ENCODE measurements at places on chromosomes 12 and 14.
A peak's percentile ranks its signal among the peaks of the same experiment; 100 is the strongest.

DNA sequence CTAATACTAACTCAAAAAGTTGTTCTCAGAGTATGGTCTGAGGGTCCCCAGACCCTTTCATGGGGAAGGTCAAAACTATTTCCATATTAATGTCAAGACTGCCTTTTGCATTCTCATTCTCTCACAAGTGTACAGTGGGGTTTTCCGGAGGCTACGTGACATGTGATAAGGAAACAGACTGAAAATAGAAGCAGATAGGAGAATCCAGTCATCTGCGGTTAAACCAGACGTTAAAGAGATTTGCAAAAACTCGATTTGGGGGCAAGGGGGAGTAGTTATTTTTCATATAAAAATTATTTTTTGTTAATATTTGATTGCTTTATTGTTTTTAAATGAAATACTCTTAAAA, 1.0 kb upstream of the NAP1L1 start:
- DNase-seq, result peak; percentile 22

- no peak for DNase-seq
Observed at GRCh38 chr12:6533653-6533922, 729 bp upstream of the GAPDH start.

DNA sequence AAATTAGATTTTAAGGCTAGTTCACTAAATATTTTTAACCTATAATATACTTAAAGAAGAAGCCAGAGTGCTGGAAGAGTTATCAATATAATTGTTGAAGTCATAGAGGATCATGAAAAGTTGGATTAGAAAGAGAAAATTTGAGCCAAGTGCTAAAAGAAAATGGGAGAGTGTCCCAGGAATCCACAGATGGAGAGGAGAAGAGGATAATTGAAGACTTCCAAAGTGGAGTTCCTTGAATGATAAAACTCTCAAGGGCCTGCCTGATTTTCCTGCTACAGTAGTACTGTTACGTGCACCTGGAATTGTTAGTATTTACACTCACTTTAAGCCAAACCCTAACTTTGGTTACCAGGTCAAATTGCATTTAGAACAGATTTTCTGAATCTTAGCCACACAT, 113.2 kb downstream of the MSRB3 start:
- no peak for DNase-seq

- no peak for DNase-seq
Observed at GRCh38 chr14:69951263-69951662, 72.0 kb downstream of the SMOC1 start.

- no peak for DNase-seq
Observed at GRCh38 chr14:104215706-104216334, 77.4 kb downstream of the KIF26A start.

GRCh38 chr12:50142993-50143392, 24.2 kb downstream of the CERS5 start:
- DNase-seq, result no peak

DNA sequence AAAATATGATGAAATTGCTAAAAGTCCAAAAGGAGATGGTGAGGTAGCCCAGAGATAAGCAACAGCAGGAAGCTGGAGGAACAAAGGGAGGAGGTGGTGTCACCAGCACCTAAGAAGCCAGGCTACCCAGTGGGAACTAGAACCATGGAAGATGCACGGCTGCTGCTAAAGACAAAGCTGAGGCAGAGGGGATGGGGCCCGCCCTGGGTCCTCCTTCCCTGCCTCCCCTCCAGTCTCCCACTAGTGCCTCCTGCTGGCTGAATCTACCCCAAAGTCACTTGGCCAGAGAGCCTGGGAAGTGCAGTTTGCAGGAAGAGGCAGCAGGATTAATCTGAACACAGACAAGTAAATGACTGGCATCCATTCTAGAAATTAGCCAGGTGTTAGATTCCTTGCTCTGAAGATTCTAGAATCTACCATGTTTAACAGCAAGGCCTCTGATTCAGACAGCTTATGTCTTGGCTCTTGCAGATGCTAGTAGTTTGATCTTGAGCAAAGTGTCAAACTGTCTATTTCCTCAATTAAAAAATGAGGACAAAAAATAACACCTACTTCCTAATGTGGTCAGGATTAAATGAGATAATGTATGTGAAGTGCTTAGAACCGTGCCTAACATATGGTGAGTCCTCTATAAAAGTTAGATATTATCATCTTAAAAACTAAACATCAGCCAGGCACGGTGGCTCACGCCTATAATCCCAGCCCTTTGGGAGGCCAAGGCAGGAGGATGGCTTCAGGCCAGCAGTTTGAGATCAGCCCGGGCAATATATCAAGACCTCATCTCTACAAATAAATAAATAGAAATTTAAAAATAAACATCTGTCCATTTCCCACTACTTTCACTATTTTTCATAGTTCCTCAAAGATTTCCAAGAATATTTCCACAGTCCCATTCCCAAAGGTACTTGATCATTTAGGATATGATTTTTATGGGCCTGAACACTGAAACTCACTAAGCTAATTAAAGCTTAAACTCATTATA, 5.8 kb upstream of the LRP10 start:
- DNase-seq, result no peak

DNA sequence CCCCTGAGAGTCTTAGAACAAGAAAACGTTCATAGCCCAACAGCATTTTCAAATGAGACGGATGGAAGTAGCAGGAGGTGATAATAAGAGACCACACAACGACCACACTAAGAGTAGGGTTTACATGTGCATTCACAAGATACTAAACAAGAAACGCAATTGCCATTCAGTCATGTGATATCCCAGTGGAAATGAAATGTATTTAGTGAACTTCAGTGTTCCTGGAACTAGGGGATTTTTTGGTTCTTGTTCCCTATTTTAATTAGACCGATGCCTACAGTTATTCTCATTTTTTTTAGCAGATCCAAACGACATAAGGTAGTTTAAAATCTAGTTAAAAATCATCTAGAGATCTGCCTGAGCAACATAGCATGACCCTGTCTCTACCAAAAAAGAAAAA, 150.0 kb downstream of the GPR65 start:
- no peak for DNase-seq

DNA sequence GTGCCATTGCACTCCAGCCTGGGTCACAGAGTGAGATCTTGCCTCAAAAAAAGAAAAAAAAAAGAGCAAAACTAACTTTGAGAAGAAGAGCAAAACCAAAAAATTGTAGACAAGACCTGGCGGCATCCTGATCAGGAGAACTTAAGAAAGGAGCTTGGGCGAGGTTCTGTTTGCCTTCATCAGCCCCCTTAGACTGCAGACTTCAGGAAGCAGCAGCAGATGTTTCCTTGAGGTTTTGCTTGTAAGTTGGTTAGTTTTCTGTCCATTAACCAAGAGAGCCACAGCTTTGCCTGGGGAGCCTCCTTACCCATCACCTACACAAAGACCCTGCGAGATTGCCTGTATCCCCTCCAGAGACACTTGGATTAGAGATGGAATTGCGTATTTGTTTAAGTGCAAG, 189.0 kb downstream of the AACS start:
- no peak for DNase-seq

- no peak for DNase-seq
Observed at GRCh38 chr14:23697680-23698079, 61.5 kb downstream of the DHRS2 start.

DNA sequence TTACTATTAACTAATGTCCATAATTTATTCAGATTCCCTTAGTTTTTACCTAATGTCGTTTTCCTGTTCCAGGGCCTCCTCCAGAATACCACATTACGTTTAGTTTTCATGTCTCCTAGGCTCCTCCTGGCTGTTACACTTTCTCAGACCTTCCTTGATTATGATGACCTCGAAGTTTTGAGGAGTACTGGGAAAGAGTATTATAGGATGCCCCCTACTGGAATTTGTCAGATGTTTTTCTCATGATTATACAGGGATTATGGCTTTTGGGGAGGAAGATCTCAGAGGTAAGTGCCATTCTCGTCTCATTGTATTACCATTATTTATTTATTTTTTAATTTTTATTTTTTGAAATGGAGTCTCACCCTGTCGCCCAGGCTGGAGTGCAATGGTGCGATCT, 17.7 kb upstream of the C1S start:
- DNase-seq, result peak; percentile 58

- no peak for DNase-seq
Observed at GRCh38 chr12:17950898-17951297, 139.1 kb downstream of the RERGL start.

DNA sequence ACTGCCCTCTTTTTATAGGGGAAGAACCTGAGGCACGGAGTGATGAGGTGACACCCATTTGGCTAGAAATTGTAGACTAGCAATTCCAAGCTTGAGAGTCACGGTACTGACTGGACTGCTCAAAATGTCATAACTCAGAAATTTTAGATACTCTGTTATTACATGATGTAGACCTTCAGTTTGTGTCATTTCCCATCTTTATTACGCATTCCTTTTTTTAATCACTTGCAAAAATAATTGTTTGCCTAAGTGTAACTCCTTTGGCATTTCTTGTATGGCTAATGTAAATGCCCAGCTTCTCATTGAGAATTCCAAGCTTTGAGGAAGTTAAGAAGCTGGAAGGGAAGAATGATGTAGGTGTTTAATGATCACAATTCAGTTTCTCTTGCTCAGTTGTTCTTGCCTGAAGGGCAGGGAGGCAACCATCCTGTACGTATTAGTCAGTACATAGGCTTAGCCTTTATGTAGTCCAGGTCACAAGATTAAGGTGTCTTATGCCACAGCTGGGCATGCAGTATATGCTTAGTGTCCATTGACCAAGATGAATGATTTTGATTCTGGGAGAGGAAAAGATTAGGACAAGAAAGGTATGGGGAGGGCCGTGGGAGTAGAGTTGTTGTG, 68.2 kb upstream of the EVL start:
- peak; percentile 75 for DNase-seq

DNA sequence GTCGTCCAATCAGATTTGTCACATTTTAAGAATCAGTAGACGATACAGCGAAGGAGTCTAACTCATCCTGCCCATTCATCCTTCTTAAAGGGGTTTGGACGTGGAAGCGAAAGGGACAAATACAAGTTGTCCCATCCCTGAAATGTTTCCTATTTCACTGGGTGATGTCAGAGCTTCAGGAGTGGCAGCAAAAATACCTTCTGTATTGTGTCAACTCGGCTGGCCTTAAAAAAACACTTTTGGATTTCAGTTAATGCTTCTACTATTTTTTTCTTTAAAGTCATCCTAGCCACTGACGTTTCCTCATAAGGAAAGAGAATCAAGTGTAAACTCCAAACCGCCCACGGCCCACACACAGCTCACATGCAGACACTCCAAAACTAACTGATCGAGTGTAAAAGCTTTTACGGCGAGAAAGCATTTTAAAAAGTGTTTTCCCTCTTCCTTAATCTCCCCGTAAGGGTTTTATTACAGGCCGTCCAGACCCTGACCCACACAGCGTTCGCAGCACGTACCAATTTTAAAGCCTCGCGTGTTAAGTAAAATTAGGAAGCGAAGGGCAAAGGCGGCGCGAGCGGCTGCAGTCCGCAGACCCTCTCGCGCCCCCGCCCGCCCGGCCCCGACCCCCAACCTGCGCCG, 593 bp downstream of the CFL2 start:
- DNase-seq, result peak; percentile 81

DNA sequence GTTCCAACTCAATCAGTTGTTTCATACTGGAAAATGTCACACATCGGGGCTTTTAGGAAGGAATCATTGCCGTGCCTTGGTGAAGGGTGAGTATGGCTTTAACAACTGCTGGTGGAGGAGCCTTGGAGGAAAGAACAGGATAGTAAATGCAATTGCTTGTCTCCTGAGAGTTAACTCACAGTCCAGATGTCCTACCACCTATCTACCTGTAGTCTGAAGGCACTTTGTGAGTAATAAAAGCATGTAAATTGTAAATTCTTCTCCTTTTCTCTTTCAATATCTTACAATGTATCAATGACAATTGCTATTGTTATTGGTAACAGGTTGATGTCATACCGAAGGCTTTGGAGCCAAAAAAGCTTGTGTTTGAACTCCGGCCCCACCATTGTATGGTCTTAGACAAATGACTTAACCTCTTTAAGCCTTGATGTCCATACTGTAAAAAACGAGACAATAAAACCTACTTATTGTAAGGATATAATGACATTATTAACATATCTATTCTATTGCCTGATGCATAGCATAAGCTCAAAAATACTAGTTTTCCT, 397.4 kb downstream of the ADAMTS20 start:
- DNase-seq, result no peak

All from trophoblast cell (in vitro differentiated cells and primary cell).